ENCODE measurements at places on chromosomes 16 and 17. TPM values are rescaled to one million over a fixed set of nuclear protein-coding genes. Genes with fewer than 3 reads are reported as not detected.

Gene TPSB2
- 3.6 TPM for total RNA-seq

Gene ZNF668
- 5.3 TPM for total RNA-seq

Gene MTSS2
- 83.9 TPM for total RNA-seq

Gene BCL6B
- total RNA-seq: 13.7 TPM

Gene CACNG3
- not detected for total RNA-seq

Gene CD300E
- total RNA-seq: 0.30 TPM

Gene PYDC1
- not detected for total RNA-seq

Gene ZNF597
- total RNA-seq: 1.7 TPM

Gene CES5A
- not detected for total RNA-seq

Gene SLC2A4
- 146 TPM for total RNA-seq

GRCh38 chr16:66155933-66156332 lies 210.6 kb upstream of the CDH5 start:
- DNase-seq: no peak
- H3K27ac ChIP-seq: no peak overlapping the region
- no peaks in the 10 kb centered on the region for H3K27me3 ChIP-seq
- no peaks in the 10 kb centered on the region for H3K36me3 ChIP-seq

DNA sequence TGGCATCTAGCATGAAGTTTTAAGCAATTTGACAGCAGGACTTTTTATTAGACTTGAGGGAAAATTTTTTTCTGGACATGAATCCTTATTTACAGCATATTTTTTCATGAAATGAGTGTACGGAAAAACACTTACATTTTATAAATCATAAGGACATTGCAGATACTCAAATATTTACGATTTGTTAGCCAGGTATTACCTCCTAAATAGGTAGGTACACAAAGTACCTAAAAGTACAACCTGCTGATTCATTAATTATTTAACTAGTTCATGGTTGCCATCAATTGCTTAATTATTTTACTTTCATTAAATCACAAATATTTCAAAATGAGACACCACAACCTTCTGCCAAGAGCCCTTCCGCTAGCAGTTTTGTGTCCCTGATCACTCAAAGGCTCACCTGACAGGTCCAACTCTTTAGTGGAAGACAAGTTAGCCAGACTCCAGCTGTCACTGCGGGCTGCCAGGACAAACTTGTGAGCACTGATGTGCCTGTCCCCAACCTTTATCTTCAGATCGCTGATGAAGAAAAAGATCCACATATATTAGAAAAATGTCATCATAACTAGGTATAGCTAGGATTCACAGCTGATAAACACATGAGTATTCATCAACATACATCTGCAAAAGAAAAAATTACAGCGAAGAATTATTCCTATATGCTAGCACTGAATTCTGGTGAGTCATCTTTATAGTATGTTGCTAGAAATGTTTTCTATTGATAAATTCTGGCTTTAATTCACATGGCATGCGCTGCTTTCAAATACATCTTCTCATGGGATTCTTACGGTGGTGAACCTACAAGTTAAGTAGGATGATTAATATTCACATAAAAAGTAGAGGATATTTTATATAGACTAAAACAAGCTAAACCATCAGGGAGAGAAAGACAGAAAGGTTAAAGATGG lies 28.2 kb downstream of the ANKFY1 start:
- H3K27me3 ChIP-seq: no peaks in the 10 kb centered on the region
- H3K27ac ChIP-seq: peak overlapping the region; percentile 92
- DNase-seq: no peak
- peaks cover 51% of the 10 kb centered on the region for H3K36me3 ChIP-seq

- H3K27ac ChIP-seq: no peak overlapping the region
- no peak for DNase-seq
- H3K4me1 ChIP-seq: peaks cover under 1% of the 10 kb centered on the region
- H3K27me3 ChIP-seq: peaks cover 7% of the 10 kb centered on the region
- no peak overlapping the region for H3K4me3 ChIP-seq
These were observed 21.1 kb upstream of the C16orf87 start for GRCh38 chr16:46852130-46852529.

- no peaks in the 10 kb centered on the region for H3K27me3 ChIP-seq
- H3K4me1 ChIP-seq: no peaks in the 10 kb centered on the region
- DNase-seq: no peak
- no peak overlapping the region for H3K4me3 ChIP-seq
- H3K36me3 ChIP-seq: no peaks in the 10 kb centered on the region
These were observed 11.6 kb upstream of the CAMKK1 start for GRCh38 chr17:3904501-3904900.

DNA sequence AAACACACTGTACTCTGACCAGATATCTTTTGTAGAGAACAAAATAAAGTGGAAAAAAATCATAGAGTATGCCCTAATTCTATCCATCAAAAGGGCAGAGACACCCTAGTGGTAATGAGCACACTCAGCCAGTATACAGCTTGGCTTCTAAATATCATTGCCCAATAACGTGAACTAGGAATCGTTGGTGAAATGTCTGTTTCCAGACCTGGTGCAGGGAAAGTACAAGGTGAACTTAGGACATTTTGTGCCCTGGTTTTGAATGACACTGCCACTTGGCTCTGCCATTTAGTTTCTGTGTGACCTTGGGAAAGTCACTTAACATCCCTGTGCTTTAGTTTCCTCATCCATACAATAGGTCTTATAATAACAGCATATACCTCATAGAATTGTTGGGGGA lies 13.7 kb downstream of the AMFR start:
- H3K27me3 ChIP-seq: no peaks in the 10 kb centered on the region
- no peak for DNase-seq
- H3K27ac ChIP-seq: no peak overlapping the region

DNA sequence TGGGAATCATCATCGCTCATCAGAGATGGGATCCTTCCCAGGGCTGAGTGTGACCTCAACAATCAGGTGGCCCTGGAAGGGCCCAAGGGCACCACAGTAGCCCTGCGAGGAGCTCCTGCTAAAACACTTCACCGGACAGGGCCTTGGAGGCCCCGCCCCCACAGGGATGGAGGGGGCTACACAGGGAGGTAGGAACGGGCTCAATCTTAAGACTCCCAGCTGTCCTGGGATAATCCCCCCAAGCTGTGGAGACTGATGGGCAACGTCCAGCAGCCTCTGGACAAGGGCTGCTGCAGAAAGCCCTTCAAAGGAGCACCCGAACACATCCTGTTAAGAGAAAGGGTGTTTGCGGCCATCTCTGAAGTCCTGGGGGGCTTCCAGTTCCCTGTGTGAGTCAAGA lies 60.4 kb downstream of the ZNF423 start:
- no peaks in the 10 kb centered on the region for H3K36me3 ChIP-seq
- no peak overlapping the region for H3K4me3 ChIP-seq
- no peak for DNase-seq
- H3K27me3 ChIP-seq: peaks cover 30% of the 10 kb centered on the region
- H3K27ac ChIP-seq: no peak overlapping the region
- H3K4me1 ChIP-seq: no peaks in the 10 kb centered on the region

DNA sequence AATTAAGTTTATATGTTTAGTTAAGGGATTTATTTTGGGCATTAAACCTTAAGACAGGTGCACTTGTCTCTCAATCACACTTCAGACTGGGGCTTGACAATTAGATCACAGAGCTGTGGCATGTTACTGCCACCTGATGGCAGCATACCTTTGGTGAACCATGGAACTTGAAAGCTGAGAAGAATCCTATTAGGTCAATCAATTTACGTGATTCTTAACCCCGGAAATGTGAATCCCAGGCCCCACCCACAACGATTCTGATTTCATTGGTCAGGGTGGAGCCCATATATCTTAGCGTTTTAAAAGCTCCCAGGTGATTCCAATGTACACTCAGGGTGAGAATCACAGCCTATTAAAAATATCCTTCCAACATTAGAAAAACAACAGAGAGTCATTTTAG lies 91.0 kb downstream of the GSG1L start:
- DNase-seq: no peak
- H3K27me3 ChIP-seq: peaks cover 49% of the 10 kb centered on the region
- H3K4me3 ChIP-seq: no peak overlapping the region
- no peaks in the 10 kb centered on the region for H3K36me3 ChIP-seq
- H3K4me1 ChIP-seq: peaks cover under 1% of the 10 kb centered on the region

DNA sequence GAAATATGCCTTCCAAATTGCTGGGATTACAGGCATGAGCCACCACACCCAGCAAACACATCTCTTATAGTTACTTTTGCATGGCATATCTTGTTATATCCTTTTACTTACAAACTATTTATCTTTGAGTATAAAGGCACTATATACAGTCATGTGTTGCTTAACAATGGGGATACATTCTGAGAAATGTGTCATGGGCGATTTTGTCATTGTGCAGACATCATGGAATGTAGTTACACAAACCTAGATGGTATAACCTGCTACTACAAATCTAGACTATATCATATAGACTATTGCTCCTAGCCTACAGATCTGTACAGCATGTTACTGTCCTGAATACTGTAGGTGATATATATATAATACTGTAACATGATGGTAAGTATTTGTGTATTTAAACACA lies 43.6 kb downstream of the BCL7C start:
- H3K27ac ChIP-seq: no peak overlapping the region
- no peaks in the 10 kb centered on the region for H3K27me3 ChIP-seq
- H3K36me3 ChIP-seq: peaks cover 7% of the 10 kb centered on the region
- H3K4me1 ChIP-seq: peaks cover 25% of the 10 kb centered on the region
- no peak overlapping the region for H3K4me3 ChIP-seq

- no peaks in the 10 kb centered on the region for H3K4me1 ChIP-seq
- H3K27ac ChIP-seq: no peak overlapping the region
- no peaks in the 10 kb centered on the region for H3K36me3 ChIP-seq
- DNase-seq: no peak
These were observed 4.4 kb upstream of the ABCA9 start for GRCh38 chr17:69065113-69065512.

- no peak for DNase-seq
- peak overlapping the region; percentile 75 for H3K4me3 ChIP-seq
- peaks cover 64% of the 10 kb centered on the region for H3K4me1 ChIP-seq
- H3K36me3 ChIP-seq: no peaks in the 10 kb centered on the region
- H3K27me3 ChIP-seq: no peaks in the 10 kb centered on the region
These were observed 975 bp downstream of the CHD9 start for GRCh38 chr16:53055541-53056391.

- H3K4me3 ChIP-seq: no peak overlapping the region
- DNase-seq: no peak
- peaks cover 17% of the 10 kb centered on the region for H3K4me1 ChIP-seq
- no peak overlapping the region for H3K27ac ChIP-seq
- H3K36me3 ChIP-seq: no peaks in the 10 kb centered on the region
These were observed 111.9 kb downstream of the GNAO1 start for GRCh38 chr16:56303066-56303715.

DNA sequence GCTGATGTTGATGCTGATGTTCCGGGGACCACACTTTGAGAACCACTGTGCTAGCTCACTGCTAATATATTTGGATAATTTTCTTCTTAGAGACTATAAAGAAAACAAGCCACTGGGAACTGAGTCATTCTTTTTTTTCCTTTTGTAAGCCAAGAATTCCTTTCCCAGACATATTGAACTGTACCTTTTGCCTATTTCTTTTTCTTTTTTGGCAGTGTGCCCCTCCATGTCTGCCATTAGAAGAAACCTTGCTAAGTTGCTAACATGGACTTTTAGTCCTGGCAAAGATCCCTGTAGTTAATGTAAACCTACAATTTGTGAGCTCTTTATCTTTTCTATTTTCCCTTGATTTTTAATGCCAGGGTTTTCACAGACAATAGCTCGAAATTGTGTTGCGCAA lies 17.3 kb upstream of the ERCC4 start:
- H3K4me3 ChIP-seq: no peak overlapping the region
- no peaks in the 10 kb centered on the region for H3K36me3 ChIP-seq
- no peak overlapping the region for H3K27ac ChIP-seq
- peaks cover 18% of the 10 kb centered on the region for H3K4me1 ChIP-seq
- no peak for DNase-seq

DNA sequence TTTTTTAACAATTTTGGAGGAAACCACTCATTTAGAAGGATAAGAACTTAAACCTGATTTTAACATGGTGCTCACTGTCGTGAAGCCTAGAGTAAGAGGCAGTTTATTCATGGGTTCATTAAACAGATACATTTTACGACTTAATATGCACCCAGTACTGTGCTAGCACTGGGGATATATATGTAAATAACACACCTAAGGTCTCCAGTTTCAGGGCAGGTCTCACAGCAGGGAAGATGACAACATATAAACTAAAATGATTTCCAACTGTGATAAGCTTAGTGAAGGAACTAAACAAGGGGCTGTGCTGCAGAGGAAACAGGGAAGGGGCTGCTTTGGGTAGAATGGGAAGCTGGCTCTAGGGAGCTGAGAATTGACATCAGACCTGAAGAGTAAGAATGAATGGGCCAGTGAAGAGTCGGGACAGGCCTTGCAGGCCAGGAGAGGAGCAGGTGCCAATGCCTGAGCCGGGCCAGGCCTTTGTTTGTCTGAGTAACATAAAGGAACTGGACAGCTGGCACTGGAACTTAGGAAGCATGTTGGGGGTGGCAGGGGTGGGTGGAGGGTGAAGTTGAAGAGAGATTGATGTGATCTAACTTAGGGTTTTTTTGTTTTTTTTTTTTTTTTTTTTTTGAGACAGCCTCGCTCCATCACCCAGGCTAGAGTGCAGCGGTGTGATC lies 12.1 kb downstream of the NT5M start:
- no peaks in the 10 kb centered on the region for H3K27me3 ChIP-seq
- no peaks in the 10 kb centered on the region for H3K36me3 ChIP-seq
- no peak overlapping the region for H3K27ac ChIP-seq
- H3K4me3 ChIP-seq: no peak overlapping the region

- H3K4me1 ChIP-seq: no peaks in the 10 kb centered on the region
- H3K27ac ChIP-seq: no peak overlapping the region
- DNase-seq: no peak
- no peaks in the 10 kb centered on the region for H3K27me3 ChIP-seq
- no peak overlapping the region for H3K4me3 ChIP-seq
These were observed 50.6 kb downstream of the CNGB1 start for GRCh38 chr16:57920215-57920879.

- peak; percentile 86 for DNase-seq
- peak overlapping the region; percentile 100 for H3K27ac ChIP-seq
These were observed 1.4 kb upstream of the VAMP2 start for GRCh38 chr17:8163978-8164814.

DNA sequence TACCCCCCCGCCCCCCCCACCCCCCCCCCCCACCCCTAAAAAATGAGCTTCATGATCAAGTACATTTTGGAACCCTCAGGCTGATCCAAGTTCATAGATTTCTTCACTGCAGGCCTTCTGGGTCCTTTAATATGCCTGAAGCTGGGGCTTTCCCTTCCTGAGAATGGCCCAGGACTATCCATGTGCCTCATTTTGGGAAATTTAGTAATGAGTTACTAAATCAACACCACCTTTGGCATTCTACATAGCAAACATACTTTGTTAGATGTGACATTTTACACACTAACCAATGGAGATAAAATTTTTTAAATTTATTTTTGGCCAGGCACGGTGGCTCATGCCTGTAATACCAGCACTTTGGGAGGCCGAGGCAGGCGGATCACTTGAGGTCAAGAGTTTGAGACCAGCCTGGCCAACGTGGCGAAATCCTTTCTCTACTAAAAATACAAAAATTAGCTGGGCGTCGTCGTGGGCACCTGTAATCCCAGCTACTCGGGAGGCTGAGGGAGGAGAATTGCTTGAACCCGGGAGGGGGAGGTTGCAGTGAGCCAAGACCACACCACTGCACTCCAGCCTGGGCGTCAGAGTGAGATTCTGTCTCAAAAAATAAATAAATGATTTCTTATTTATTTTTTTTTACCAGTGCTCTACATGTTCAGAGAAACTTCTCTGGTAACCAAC lies 14.0 kb downstream of the HERPUD1 start:
- peaks cover 53% of the 10 kb centered on the region for H3K36me3 ChIP-seq
- no peaks in the 10 kb centered on the region for H3K27me3 ChIP-seq
- no peak for DNase-seq
